ENCODE measurements at places on chromosomes 16 and 17.

DNA sequence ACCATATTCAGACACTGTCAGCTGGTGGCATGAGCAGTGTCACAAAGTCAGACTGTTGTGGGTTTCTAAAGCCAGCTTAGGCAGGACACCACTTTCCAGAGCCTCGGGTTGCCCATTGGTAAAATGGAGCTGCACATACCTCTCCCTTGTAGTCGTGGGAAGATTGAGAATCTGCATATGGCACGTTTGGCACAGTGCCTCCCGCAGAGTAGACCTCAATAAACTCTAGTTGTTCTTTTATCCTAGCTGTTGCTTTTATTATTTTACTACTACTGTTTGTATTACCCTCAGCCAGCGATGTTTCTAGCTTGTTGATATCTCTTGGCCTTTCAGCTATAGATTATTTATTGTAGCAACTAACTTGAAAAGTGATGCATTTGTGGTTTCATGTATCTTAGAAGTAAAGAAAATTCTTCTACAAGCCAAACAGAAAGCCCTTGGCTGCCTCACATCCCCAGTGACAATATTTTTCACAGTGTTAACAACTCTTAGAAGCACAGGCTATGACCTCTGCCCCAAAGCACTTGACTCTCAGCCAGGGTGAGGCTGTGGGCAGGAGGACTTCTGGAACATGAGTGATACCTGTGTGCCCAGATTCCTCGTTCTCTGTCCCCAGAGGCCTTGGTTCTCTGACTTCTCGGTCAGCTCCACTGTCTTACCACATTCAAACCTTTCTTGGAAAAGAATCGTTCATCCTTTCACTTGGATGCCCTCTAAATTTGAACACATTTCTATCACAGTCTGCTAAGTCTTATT lies 351.6 kb downstream of the SNX29 start:
- no peak for DNase-seq

- DNase-seq, result no peak
Measured at GRCh38 chr16:29959293-29959692, 2.6 kb upstream of the TMEM219 start.

DNA sequence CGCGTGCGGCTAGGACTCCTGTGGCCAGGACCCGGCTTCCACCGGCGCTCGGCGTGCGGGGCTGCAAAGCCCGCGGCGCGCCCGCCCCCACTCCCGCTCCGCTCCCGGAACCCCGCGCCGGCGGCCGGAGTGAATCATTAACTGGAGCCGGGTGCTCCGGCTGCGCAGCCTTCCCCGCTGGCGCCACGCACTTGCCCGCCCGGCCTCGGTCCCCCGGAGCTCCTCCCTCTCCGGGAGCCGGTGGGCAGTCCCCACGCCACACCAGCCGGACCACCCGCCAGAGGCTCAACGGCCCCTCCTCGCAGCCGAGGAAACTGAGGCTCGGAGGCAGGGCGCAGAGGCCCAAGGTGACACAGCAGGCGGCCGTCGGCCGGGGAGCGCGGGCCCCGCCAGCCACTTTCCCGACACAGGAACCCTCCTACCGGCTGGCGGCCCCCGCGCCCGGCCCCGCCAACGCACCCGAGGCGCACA lies 580 bp downstream of the BCAR1 start:
- no peak for DNase-seq

DNA sequence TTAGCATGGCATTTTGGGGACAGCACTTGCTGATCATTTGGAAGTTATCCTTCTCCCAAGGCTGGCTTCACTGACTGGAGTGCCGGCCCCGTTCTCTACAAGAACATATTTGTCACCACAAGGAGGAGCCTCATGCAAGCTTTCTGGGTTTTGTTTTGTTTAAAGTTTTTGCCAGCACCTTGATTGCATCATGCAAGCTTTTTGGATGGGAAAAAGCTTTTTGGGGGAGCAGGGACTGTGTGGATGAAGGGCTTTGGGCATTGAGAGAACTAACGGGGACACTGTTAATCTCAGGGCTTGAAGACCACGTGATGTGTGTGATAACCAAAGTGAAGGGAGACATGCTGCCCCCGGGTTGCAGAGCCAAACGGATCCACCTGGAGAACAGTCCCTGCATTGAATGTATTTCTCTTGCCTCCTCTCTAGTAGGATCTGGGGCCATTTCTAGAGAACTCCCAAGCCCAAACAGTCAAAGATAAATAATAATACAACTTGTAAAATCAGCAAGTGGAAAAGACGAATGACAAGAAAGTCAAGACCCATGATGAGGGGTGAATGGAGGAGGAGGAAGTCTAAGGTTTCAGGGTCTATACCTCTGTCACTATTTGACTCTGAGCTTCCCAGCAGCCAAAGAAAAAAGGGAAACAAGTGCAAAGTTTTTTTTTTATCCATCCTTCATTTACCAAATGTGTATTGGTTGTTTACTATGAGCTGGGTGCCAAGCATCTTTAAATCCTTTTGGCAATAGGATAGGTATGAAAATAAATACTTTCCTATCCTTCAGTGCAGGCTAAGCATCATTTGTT lies 17.2 kb downstream of the TMEM114 start:
- DNase-seq, result no peak

DNA sequence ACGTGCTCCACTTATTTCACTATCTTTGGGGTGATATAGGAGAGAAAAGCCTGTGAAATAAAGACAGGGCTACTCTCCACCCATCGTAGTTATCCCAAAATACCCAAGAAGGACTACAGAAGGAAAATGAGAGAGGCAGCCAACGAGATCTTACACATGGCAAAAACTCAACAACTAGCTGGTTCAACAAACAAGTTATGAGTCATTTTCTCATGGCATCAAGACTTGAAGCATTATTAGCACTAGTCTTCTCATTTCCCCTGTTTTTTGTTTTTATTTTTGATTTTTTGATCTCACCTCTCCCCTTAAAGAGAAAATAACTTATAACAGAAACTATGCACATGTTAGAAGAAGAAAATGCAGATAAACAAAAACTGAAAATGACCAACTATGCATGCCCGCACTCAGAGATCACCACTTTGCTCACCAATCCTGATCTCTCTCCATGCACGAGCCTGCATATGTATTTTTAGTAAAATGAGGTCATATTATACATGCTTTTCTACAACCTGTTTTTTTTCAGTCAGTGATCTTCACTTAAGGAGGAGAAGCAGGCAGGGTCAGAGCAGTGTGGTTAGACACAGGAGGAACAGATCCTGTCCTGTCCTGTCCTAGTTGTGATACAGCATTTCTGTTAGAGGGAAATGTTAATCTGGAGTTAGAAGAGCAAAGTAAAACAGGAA lies 22.8 kb downstream of the FAM117A start:
- no peak for DNase-seq

DNA sequence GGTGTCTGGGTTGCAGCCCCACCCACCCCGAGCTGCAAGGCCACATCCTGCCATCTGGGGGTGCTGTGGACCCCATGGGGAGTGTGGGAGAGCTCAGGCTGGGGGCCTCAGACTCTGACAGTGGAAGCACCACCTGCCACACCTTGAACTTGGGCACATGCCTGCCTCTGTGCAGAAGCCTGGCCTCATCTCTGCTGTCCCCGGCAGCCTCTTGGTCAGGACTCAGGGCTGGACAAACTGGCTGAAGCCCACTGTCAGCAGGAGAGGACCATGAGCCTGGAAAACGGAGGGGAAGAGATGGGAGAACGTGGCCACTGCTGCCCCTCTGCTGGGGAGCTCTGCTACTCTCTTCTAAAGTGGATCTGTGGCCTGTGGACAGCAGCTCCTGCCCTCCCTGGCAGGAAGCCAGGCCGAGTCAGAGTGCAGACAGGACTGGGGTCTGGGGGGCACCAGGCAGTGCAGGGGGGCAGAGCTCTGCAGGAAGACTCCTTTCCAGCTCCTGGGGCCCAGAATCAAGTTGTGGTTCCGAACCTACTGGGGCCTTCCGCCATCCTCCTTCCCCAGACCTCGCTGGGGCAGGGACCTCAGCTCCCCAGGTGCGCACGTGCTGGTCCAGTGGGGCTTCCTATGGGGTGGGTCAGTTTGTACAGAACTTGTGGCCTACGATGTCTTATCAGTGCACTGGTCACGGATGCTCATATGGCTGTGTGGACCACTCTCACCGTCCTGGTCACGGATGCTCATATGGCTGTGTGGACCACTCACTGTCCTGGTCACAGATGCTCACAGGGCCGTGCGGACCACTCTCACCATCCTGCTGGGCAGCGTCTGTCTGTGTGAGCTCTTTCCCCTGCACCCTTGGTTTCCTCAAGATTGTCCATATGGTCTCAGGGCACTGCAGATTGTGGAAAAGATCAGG lies 207.7 kb downstream of the LAT start:
- DNase-seq, result peak; percentile 77

DNA sequence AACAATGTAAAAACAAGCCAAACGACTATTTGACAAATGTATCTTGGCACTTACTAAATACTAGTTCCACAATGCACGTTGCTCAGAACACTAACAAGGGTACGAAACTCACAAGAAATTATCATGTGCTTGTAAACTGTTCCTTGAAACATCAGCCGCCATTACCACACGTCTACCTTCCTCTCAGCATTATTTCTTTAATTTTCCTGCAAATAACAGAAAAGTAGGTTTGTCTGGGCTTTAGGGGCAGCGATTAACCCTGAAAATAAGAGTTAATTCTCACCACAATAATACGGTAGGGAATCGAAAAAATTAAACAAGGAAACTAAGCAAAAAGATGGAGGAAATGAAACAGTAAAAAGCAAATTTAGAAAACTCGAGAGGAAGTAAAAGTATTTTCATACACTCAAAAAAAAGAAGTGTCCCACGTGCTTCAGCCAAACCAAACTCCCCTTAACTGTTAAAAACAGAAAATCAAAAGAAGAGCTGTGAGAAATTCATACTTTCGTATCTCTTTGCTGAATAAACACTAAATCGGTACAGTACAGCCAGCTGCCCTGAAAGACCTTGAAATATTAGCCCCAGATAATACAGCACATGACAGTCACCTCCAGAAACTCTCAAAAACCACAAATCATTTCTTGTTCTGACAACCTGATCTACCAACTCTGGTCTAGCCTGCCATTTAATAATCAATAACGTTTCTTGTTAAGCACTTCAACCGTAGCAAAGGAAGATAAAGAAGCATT lies 1.2 kb downstream of the ARHGAP17 start:
- no peak for DNase-seq

- DNase-seq, result no peak
Measured at GRCh38 chr16:85075236-85075924, 36.9 kb downstream of the CIBAR2 start.

DNA sequence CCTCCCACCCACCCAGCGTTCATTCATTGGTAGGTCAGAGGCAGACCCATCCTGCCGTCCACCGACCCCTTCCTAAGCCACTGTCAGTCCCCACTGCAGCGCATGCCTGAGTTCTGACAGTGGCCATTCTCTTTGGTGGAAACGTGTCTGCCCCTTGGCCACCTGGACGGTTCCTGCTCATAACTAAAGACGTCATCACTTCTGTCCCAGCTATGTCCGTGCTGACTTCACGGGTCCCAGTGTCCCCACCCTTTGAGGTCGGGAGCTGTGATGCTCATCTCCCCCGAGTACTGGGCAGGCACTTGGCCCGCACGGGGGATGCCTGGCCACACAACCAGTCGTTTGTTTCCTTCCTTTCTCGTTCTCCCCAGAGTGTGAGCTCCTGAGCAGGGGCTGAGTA lies 267.1 kb downstream of the C16orf95 start:
- DNase-seq, result no peak

DNA sequence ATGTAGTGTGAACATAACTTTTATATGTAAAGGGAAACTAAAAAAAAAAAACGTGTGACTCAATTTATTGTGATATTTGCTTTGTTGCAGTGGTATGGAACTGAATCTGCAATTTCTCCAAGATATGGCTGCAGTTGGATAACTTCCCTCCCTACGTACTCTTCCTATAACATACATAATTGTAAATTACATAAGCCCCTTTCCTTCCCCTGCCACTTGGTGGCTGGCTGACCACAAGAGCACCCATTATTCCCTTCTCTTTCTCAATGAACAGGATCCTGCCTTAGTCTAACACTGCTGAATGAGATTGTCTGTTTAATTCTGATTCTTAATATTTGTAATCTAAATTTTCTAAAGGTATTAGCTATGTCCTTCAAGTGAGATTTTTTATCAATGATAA lies 27.8 kb downstream of the CCL4 start:
- no peak for DNase-seq

GRCh38 chr17:56608944-56609343 lies 15.4 kb downstream of the NOG start:
- DNase-seq, result no peak

DNA sequence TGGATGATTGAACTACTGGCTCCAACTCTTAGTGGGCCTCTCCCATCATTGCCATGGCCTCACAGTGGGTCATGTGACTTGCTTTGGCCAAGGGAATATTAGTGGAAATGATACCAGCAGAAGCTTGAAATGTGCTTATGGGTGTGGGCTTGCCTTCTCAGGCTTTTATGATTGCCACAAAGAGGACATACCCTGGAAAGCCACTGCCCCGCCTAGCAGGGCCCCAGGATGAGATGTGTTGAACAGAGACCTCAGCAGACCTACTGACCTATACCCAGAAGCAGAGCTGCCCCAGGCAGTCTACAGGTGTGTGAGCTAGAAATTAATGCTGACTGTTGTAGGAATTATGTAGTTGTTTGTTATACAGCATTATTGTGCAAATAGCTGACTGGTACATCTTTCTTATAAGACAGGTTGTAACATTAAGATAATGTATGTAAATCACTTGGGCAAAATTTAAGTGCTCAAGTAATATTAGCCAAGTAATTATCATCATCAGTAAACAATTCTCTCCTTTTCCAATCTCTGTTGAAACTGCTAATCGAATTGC lies 67.8 kb upstream of the CDH5 start:
- peak; percentile 19 for DNase-seq

DNA sequence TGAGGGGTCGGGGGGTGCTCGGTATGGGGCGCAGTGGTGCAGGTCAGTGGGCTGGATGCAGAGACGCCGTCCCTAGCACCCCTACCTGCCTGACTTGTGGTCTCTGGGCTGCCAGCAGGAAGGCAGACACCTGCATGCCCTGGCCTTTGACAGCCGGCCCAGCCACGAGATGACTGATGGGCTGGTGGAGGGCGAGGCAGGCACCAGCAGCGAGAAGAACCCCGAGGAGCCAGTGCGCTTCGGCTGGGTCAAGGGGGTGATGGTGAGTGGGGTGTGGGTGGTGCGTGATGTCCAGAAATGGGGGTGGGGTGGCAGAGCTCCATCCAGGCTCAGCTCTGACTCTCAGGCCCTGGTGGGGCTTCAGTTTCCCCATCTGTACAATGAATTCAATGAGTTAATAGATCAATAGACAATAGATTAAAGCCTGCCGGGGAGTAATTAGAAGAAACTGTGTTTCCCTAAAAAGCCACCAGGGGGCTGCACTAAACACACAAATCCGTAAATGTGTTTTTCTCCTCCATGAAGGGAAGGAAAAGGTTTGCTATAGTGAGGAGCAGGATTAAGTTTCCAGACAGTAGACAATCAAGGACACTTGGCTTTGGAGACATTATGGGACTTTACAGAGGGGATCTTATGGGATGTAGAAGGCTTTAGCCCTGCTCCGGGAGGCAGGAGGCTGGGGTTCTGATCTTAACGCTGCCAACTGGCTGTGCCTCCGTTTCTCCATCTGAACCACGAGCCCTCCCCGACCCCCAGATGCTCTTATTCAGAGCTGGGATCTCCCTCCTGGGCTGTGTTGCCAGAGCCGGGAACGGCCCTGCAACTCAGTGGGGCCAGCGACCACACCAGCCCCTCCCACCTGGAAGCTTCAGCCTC lies 2.2 kb downstream of the SLC12A3 start:
- no peak for DNase-seq

- no peak for DNase-seq
Measured at GRCh38 chr16:56305956-56306565, 114.8 kb downstream of the GNAO1 start.
